ENCODE measurements at places on chromosomes 4 and X.

DNA sequence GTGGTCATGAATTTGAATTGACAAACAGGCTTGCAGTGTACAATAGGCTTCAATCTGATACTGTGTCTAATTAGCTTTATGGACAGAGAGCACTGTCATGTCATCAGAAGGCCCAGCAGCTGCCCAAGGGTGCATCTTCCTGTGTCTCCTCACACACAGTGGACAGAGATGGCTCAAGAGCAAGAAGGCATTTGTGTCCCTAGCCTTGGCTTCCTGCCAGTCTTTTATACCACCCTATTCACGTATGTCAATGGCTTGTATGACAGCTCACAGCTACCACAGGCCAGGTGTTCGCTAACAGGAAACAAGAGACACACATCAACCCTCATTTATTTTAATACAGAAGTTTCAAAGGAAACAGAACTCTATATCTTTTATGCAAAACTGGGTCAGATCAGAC, 874.0 kb upstream of the AGA start:
- DNase-seq: peak; percentile 16

DNA sequence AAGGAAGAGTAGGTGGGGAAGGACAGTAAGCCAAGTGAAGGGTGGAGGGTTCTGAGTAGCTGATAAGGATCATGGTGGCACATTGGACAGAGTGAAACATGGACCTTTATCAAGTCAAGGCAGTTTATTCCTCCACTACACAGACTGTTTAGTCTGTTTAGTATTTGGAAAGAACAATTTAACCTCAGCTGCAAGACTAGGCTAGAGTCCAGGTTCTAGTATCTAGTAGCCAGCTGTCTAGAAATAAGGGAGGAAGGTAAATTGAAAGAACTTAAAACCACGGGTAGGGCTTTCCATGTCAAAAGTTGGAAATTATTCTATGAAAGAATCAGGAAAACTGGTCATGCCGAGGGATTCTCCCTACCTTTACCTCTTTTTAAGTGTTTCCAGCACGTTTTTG, 140.1 kb upstream of the MED14 start:
- DNase-seq: no peak

DNA sequence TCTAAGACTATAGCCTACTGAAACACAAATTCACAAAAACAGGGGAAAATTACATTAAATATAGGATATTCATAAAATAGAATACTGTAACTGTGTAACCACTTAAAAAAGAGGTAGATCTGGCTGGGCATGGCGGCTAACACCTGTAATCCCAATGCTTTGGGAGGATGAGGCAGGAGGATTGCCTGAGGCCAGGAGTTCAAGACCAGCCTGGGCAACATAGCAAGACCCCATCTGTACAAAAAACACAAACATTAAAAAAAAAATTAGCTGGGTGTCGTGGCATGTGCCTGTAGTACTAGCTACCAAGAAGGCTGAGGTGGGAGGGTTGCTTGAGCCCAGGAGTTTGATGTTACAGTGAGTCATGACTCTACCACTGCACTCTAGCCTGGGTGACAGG, 33.4 kb downstream of the RPS6KA3 start:
- no peak for DNase-seq

GRCh38 chr4:70703619-70704214, 15.4 kb downstream of the UTP3 start:
- peak; percentile 55 for DNase-seq

DNA sequence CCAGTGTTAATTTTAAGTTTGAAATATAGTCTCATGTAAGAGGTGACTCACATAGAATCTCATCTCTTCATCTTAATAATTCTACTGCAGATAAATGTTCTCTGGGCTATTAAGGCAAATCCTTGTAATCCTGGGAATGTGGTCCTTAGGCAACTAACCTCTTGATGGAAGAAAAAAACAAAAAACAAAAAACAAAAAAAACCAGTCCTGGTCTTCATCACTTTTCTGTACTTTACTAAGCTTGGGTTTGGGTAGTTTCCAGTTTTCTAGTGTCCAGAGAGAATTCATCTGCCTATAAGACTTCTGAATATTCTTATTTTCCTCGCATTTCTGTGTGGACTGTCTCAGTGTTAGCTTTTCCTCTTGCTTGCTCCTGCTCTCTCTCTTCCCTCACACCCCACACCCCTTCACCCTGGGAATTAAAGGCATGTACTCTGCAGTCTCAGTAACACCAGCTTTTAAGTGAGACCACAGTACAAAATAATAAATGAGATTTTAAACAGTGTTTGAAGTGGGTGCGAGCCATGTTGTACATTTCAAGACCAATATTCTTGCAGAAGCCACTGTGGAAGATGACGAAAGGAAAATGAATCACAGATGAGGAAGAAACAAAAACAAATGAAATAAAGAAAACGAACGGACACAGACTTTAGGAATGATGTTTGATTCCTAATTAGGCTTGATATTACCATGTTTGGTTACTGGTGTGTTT, 51.7 kb downstream of the HAND2 start:
- DNase-seq: no peak

DNA sequence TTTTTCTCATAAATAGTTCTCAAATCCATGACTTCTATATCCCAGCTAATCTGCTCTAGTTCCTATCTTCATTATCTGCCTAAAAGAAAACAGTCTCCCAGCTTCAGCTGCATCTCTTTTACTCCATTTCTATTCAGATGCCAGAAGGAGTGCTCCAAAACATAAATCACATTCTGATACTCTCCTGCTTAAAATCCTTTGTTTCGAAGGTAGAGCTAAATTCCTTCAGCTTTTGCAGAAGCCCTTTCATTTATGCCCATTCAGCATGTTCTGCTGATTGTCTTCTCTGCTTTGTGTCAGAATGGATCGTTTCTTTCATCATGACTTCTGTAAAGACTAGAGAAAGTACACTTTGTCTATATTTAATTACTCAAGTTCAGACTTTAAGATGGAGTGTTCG, 440.1 kb upstream of the SMIM31 start:
- DNase-seq: no peak

GRCh38 chr4:176478076-176478475, 158.3 kb downstream of the SPCS3 start:
- DNase-seq: no peak

- DNase-seq: no peak
Observed at GRCh38 chr4:124018383-124019317, 622.1 kb downstream of the SPRY1 start.

DNA sequence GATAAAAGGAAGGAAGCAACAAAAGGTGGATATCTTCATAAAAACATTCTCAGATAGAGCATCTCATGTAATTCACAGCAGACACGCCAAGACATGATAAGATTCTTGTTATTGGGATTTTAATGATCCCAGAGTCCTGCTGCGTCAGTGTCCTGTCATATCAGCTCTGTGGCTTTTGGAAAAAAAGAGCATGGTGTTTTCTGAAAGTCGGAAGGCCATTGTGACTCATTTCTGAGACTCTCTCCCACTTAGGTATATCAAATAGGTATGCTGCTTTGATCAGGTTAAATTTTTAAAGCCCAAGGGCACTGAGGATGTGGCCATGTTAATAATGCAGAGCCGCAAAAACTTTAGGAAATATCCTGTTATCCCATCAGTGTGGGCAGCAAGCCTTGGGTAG, 481.0 kb downstream of the KCNIP4 start:
- no peak for DNase-seq

Data from NCI-H82 (cell line).